ENCODE measurements at places on chromosomes 5 and 9.

GRCh38 chr9:37547328-37547878, 28.8 kb downstream of the FBXO10 start:
- no peak for DNase-seq

DNA sequence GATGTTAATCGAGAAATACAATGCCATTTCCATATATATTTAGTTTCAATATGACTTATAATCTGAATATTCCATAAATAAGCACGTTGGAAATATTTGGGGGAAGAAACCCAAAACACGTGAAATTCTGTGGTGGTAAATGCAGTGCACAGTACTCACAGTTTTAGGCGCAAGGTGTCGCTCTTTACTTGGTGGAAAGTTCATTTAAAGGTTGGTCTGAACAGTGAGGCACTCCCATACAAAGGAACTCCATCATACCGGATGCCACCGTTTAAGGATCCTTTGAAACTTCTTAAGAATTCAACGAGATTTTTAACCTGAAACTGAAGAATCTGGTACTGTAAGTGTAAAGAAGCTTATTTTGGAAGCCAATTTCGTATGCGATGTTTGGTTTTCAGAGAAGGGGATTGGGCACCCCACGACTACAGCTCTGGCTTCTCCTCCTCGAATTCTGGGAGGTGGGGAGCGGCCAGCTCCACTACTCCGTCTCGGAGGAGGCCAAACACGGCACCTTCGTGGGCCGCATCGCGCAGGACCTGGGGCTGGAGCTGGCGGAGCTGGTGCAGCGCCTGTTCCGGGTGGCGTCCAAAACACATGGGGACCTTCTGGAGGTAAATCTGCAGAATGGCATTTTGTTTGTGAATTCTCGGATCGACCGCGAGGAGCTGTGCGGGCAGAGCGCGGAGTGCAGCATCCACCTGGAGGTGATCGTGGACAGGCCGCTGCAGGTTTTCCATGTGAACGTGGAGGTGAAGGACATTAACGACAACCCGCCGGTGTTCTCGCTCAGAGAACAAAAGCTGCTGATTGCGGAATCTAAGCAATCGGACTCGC, at the start of gene PCDHA11:
Gene PCDHA11, plus strand, starts transcription at position 237 of the 834 bp plus-strand sequence. Its CDS starts 147 bp downstream, at position 384.
- no peak for DNase-seq

GRCh38 chr5:169299663-169300467, 1.1 kb downstream of the SLIT3 start:
- DNase-seq, result no peak

DNA sequence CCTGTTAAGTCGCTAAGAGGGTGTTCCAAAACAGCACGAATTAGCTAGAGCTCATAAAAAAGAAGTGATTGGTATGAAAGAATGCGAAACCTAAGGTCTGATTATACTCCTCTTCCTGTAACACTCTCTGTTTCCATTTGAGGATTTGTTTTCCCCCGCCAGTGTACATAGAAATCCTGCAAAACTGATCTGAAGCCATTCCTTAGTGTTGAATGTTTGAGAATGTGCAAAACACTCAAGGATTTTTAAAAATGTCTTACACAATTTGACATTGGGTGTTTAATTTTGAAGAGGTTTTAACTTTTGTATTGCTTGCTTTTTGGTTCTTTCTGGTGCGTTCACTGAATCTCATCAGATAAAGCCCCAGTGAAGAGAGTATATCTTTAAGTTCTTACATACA, 105.3 kb downstream of the KCNN2 start:
- no peak for DNase-seq

DNA sequence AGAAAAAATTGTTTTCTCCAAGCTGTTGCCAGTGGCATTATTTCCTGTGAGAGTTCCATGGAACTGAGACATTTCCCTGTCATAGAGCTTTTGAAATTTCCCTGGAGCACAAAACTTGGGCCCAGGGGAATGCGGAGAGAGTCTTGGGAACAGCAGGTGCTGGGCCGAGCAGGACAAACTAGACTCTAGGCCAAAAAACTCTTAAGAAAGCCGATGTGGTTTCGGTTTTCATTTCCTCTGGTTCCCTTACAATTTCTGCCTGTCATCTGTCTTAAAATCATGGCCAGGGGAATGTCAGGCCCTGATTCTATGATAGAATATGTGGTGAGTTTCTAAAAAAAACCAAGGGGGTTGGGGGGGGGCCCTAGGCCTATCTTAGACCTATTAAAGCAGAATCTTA, 4.6 kb downstream of the SLC35A4 start:
- DNase-seq, result no peak

Measured in activated CD8-positive, alpha-beta memory T cell treated with anti-CD3 and anti-CD28 coated beads for 48 hours (primary cell).